ENCODE measurements at places on chromosomes 6 and 20.

DNA sequence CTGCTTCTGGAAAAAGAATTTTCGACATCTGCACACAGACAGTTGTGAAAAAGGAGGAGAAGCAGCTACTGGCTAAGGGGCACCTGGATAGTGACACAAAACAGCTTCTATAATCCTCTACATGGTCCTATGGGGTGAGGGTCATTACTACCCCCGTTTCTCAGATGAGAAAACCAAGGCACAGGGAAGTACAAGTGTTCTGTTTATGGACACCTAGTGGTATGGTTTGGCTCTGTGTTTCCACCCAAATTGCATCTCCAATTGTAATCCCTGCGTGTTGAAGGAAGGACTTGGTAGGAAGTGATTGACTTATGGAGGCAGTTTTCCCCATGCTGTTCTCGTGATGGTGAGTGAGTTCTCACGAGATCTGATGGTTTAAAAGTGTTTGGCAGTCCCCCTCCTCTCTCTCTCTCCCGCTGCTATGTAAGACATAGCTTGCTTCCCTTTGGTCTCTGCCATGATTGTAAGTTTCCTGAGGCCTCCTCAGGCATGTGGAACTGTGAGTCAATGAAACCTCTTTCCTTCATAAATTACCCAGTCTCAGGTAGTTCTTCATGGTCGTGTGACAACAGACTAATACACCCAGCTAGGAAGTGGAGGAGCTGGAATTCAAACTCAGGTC, 2.5 kb upstream of the KCNK15 start:
- DNase-seq, result no peak

- DNase-seq, result no peak
Measured at GRCh38 chr6:68730291-68731054, 95.4 kb downstream of the ADGRB3 start.

- no peak for DNase-seq
Measured at GRCh38 chr6:21846541-21847451, 253.2 kb downstream of the SOX4 start.

GRCh38 chr6:110366256-110366655, 8.1 kb upstream of the METTL24 start:
- DNase-seq, result no peak

- DNase-seq, result peak; percentile 13
Measured at GRCh38 chr6:73455865-73456629, 4.0 kb upstream of the CGAS start.
